ENCODE measurements at places on chromosomes 2 and 18. TPM values are rescaled to one million over a fixed set of nuclear protein-coding genes. Genes with fewer than 3 reads are reported as not detected.

DNA sequence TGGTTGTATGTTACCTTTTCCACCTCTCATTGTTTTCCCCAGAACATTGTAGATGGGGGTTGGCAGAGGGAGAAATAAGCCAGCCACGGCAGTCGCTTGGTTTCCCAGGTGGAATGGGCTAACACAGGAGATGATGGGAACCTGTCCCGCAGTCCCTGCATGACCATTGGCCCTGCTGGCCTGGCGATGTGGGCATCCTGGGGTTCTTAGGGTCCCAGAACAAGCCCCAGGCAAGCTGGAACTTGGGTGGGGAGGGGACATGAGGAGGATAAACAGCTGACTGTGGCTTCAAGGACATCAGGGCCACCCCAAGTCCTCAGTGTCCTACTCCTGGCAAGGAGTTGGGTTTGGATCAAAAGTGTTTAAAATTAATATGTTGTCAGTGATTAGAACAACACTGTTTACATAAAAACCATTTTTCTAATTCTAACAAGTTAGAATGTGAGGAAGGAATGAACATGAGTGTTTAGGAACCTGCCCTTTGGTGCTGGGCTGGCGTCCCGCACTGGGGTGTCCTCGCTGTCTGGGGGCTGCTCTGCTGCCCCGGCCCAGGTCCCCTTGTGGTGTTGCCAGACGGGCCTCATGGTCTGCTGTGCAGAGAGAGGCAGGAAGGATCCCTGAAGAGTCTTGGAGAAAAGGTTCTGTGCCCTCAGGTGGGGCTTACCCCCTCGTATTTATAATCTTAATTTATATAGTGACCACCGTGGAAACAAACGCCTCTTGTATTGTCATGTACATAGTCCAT lies 95.1 kb downstream of the USP40 start:
- no peak for DNase-seq

The DUSP2 gene
- 2.9 TPM for polyA plus RNA-seq

GRCh38 chr2:595831-596592 lies 81.2 kb downstream of the TMEM18 start:
- DNase-seq: no peak

DNA sequence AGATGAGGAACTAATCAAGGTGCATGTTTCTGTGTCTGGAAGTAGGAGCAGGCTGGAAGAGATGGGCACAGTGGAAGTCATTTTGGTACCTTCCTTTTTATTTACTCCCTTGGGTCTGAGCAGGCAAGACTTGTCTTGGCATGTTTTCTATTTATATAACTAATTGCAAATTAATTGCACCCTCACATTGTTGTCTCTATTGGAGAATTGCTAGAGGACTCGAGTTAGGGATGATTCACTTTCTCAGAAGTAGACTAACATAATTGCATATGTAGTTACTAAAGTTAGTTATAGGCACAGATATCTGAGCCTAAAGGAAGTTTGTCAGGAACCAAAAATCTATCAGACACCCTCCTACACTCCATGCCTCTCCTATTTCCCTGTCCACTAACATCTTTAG lies 92.8 kb upstream of the NRP2 start:
- DNase-seq: no peak

DNA sequence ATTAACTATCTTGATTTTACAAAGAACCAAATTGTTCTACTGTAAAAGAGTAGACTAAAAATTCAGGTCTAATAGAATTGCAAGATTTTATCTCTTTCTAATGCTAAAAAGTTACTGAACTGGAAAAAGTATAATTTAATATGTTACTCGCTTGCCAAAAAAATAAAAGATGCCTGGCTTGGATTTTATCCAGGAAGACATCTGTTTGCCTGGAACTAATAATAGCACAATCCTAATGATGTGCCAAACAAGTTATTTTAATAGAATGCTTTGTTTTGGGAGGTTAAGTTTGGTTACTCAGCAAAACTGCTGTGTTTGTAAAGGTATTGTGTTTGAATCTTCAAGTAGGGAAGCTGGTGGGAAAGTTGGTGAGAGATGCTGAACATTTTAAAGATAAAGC lies 19.4 kb upstream of the ZSWIM2 start:
- no peak for DNase-seq

The IL36RN gene
- polyA plus RNA-seq: not detected

The MYCN gene
- 38.3 TPM for polyA plus RNA-seq

The FBXO41 gene
- polyA plus RNA-seq: 3.0 TPM

- peak; percentile 29 for DNase-seq
Measured at GRCh38 chr2:177489719-177490301, 97.2 kb downstream of the AGPS start.

GRCh38 chr2:71629273-71629672 lies 175.9 kb downstream of the DYSF start:
- DNase-seq: no peak

The LRRC30 gene
- polyA plus RNA-seq: 0.65 TPM

- DNase-seq: no peak
Measured at GRCh38 chr18:62323483-62324180, 1.5 kb upstream of the TNFRSF11A start.

DNA sequence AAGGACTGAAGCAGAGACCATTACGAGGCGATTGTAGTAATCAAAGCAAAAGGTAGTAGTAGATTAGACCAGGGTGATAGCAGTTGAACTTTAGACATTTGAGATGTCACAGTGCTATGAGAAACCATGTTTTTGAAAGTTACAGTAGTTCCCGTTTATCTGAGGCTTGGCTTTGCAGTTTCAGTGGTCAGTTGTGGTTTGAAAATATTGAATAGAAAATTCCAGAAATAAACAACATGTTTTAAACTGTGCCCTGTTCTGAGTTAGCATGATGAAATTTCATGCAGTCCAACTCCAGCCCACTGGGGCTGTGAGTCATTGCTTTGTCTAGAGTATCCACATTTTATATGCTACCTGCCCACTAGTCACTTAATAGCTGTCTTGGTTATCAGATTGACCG lies 47.5 kb downstream of the ZNF638 start:
- DNase-seq: no peak

The ACMSD gene
- 42.5 TPM for polyA plus RNA-seq

GRCh38 chr2:71457123-71457915 lies 4.0 kb downstream of the DYSF start:
- DNase-seq: no peak

The ABCB11 gene
- not detected for polyA plus RNA-seq

DNA sequence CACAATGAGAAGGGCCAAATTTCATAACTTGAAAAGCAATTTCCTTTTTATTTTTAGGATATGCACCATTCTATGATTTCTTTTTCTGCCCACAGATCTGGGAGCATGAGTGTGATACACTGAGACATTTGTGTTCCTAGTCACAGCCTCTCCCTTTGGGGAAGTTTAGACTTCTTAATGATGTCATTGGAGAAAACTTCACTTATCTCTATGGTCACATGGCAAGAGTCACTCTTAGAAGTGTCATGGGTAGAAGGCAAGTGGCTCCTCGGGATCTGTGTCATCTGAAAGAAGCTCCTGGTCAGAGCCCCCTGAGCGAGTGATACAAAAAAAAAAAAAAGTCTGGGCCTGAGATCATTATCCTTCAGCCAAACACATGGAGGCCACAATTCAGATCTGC lies 62.5 kb upstream of the LGALSL start:
- DNase-seq: no peak

The HOXD4 gene
- polyA plus RNA-seq: 56.1 TPM

DNA sequence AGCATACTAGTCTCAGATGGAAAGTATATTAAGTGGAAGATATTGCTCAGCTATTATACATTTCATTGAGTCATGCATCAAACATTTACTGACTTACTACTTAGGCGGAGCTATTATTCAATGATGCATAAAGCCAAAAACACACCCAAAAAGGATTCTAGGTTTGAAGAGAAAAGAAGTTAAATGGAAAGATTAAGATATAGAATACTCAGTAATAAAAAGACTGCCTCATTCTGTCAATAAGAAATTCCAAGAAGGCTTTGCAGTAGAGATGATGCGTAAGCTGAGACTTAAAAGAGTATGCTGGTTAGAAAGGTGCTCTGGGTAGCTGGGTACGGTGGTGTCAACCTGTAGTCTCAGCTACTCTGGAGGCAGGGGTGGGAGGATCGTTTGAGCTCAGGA lies 27.6 kb downstream of the STK17B start:
- no peak for DNase-seq

The PLEKHH2 gene
- 35.1 TPM for polyA plus RNA-seq

DNA sequence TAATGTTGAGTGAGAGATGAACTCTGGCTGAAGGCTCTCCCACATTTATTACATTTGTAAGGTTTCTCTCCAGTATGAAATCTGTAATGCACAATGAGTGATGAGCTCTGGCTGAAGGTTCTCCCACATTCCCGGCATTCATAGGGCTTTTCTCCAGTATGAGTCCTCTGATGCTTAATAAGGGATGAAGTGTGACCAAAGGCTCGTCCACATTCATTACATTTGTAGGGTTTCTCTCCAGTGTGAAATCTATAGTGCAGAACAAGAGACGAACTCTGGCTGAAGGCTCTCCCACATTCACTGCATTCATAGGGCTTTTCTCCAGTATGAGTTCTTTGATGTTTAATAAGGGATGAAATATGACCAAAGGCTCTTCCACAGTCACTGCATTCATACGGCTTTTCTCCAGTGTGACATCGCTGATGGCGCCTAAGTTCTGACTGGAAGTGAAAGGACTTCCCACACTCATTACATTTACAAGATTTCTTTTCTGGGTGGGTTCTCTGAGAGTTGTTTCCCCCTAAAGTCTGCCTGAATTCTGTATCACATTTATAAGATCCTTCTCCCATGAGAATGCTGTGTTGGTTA lies 10.2 kb downstream of the ZNF514 start:
- no peak for DNase-seq

DNA sequence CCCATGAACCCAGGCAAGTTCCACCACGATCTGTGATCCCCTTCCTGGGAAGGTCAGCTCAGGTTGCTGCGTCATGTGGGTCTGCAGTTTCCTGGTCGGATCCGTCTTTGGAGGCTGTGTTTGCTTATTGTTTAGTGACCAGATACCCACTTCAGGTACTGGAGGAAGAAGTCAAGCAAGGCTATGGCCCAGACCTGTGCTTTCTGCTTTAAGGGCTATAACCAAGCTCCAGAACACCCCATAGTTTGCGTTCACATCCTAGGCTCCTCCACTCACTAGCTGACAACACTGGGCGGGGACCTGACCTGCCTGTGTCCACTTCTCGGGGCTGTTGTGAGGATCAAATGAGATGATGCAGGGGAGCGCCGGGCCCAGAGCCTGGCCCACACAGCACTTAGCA lies 44.0 kb downstream of the MAL start:
- DNase-seq: no peak

Data from renal cortex interstitium (tissue), 15 donors.